ENCODE measurements at places on chromosomes 1 and 21.

DNA sequence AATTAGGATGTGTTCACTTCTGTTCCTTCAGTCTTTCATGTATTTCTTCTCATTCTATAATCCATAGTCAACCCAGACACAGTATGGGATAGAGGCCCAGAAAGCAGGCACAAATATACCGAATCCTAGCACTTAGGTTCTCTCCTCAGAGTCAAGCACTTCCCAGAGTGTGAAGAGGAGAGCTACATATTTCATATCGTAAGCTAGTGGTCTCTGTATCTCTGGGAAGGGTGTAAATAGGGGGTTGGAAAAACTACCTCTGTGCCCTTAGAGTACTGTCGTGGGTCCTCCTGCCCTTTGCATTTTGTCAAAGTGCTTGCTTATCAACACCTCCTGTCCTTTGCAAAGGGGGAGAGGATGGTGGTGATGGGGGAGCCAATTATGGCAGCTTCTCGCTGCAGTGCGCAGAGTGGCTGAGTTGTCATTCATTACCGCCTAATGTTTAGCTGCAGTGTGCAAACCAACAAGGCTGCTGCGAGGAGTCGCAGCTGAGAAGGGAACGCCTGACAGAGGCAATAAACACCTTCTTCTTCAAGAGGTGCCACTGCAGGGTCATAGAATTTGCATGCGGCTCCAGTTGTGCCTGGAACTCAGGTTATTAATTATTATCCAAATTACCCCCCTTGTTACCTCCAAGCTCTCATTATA lies 182.7 kb downstream of the NUF2 start:
- peaks cover 14% of the 10 kb centered on the region for H3K4me1 ChIP-seq
- H3K36me3 ChIP-seq: no peaks in the 10 kb centered on the region
- no peak for DNase-seq
- no peaks in the 10 kb centered on the region for H3K27me3 ChIP-seq
- peak overlapping the region; percentile 12 for H3K4me3 ChIP-seq
- no peak overlapping the region for H3K27ac ChIP-seq

GRCh38 chr21:44427241-44428120 lies 27.8 kb upstream of the LRRC3 start:
- no peaks in the 10 kb centered on the region for H3K27me3 ChIP-seq
- H3K4me1 ChIP-seq: no peaks in the 10 kb centered on the region
- DNase-seq: no peak
- no peaks in the 10 kb centered on the region for H3K36me3 ChIP-seq
- H3K27ac ChIP-seq: no peak overlapping the region

DNA sequence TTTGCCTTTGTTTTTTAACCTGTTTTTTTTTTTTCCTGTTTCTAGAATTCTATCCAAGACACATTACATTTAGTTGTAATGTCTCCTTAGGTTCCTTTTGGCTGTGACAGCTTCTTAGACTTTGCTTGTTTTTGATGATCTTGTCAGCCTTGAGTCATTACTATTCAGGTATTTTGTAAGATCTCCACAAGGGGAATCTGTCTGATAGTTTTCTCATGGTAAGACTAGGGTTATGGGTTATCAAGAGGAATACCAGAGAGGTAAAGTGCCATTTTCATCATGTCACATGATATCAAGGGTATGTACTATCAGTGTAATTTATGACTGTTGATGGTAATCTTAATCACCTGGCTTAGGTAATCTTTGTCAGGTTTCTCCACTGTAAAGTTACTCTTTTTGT lies 99.1 kb upstream of the GFI1 start:
- DNase-seq: no peak
- H3K4me1 ChIP-seq: no peaks in the 10 kb centered on the region
- no peaks in the 10 kb centered on the region for H3K27me3 ChIP-seq
- H3K4me3 ChIP-seq: no peak overlapping the region

DNA sequence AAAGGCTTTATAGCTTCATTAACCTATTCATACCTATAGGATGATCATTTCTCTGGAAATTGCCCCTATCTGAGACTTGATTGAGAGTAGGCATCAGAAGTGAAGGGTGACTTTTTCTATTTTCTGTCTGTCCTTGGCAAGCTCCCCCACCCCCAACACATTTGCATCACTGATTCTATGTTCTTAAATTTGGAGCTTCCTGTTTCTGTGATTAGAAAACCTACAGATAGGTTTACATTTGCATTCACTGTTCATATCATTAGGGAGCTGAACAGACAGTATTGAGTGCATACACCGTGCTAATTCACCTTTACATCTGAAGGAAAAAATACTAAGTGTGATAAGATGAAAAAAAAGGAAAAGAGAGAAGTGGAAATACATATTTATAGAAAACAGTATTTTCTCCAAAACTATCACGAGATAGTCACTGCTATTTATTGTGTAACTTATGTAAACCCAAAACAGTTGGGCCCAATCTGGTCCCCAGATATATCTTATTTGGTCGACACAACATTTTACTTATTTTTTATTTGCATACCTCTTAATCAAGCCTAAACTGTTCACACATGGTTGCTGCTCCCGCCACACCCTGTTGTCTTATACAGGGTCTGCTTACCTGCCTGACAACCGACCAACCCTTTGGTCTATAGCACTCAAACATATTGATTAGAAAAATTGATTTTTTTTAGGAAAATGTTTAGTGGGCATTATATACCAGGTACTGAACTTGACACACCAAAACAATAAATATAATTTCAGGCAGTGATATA lies 218.8 kb downstream of the NTNG1 start:
- no peak overlapping the region for H3K27ac ChIP-seq
- no peak for DNase-seq
- H3K4me1 ChIP-seq: 0 out of 2 replicates have a peak, but pooled peaks cover 4% of the 10 kb centered on the region
- no peaks in the 10 kb centered on the region for H3K27me3 ChIP-seq

GRCh38 chr21:15849927-15850326 lies 120.1 kb downstream of the USP25 start:
- no peak for DNase-seq
- no peaks in the 10 kb centered on the region for H3K4me1 ChIP-seq
- no peak overlapping the region for H3K4me3 ChIP-seq
- H3K36me3 ChIP-seq: no peaks in the 10 kb centered on the region

DNA sequence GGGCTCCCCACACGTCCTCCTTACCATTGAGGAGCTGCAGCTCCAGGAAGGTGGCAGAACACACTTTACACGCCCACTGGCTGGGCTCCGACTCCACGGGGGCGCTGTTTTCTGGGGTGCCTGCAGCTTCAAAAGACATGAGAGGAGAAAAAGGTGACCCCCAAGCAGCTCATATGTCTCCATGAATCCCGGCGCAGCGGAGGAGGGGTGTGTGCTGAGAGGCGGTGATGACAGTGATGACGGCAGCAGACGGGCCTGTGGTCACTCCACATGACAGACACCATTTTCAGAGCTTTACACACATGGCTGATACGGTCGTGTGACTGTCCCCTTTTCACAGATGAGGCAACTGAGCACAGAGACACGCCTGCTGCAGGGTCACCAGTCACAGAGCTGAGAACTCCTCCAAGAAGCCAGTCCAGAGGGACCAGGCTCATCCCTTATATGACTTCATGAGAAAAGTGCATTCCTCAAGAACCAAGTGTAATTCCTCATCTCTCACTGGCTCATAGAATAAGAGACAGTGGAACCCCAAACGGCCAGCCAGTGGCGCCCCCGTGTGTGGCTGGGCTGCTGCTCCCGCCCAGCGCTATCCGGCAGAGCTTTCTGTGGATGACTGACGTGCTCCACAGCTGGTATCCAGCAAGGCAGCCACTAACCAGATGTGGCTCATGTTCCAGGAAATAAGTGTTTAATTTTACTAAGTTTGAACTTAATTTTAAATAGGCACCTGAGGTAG lies 31.9 kb downstream of the PRDM15 start:
- H3K4me3 ChIP-seq: no peak overlapping the region
- H3K36me3 ChIP-seq: no peaks in the 10 kb centered on the region
- H3K27me3 ChIP-seq: no peaks in the 10 kb centered on the region
- DNase-seq: no peak
- no peaks in the 10 kb centered on the region for H3K4me1 ChIP-seq

- 0 out of 2 replicates have a peak overlapping the region, but pooled peaks have one; percentile 19 for H3K4me3 ChIP-seq
- no peaks in the 10 kb centered on the region for H3K36me3 ChIP-seq
- no peak for DNase-seq
- H3K27me3 ChIP-seq: peaks cover 23% of the 10 kb centered on the region
These were observed 26.7 kb downstream of the DMBX1 start for GRCh38 chr1:46516200-46516950.
